ENCODE measurements at places on chromosomes 12 and 14.

- DNase-seq, result no peak
Measured at GRCh38 chr14:44830371-44830770, 131.4 kb downstream of the KLHL28 start.

DNA sequence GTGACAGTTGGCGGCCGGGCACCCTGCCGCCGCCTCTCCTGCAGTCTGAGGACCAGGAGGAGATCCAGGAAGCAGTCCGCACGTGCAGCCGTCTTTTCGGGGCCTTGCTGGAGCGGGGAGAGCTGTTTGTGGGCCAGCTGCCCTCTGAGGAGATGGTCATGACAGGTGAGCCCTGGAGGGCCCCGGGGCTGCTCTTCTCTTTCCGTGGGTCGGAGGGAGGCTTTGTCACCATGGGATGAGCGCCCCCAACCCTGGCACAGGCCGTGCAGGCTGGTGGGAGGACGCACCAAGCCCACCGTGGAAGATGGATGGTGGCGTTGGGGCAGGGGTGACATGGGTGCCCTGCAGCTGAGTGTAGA lies 532 bp downstream of the NOC4L start:
- DNase-seq, result no peak

GRCh38 chr14:96191841-96192462 lies 12.7 kb upstream of the BDKRB2 start:
- peak; percentile 19 for DNase-seq

DNA sequence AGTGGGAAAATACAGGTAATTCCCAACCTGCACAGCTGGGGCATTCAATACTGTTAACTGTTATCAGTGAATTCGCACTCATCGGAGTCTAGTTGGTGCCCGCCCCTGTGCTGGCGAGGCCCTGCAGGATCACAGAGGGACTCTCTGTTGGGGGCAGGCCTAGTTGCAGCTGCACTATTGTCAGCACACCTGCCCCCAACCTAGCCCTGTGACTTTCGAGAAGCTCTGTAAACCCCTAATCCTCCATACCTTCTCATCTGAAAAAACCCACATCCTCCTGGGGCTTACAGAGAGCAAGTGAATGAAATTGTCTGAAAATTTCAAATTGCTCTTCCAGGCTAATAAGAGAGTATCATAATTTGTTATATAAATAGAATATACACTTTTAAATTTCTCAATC lies 132.2 kb upstream of the NUDT4 start:
- DNase-seq, result no peak

- DNase-seq, result no peak
Measured at GRCh38 chr12:2355604-2356003, 302.8 kb downstream of the CACNA1C start.

DNA sequence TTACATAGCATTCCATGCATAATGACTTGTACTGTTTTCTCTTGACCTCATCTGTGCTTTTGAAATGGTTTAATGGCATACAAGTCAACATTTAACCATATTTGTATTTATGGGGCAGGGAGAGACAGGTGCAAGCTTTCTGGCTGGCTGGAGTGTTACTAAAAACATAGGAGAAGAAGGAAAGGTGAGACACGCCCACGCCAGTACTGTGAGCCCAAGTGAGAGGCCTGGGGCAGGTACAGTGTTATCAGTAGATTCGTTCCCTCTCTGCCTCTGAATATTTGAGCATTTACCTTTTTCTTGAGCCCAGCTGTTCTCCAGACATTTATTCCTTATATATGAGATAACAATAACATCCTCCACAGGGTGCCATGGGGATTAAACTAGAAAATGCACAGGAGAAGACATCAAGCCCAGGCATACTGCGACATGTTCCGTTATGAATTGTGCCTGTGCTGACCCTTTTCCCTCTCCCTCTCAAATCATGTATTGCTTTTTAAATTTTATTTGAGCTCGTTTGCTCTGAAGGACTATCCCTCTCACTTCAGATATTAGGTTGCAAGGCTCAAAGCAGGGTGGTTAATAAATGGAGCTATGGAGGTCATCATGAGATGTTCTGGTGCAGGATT lies 34.6 kb upstream of the TUBA1C start:
- DNase-seq, result peak; percentile 84

- DNase-seq, result no peak
Measured at GRCh38 chr12:23564451-23565152, 384.9 kb downstream of the SOX5 start.

DNA sequence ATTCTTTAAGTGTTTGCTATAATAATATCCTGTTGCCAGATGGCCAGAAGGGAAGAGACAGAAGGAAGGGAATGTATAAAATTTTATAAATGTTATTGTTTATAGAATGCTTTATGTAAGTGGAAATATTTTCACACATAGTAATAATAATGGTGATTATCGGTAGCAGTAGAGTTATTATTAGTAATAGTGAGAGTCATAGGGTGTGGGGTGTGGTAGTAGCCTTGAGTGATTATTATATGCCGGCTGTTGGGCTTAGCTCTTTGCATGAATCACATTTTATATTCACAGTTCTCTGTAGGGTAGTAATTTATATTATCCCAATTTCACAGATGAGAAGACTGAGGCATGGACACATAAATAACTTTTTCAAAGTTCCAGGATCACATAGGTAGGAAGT lies 391.4 kb downstream of the C12orf75 start:
- no peak for DNase-seq

GRCh38 chr14:98368916-98369315 lies 903.1 kb downstream of the BCL11B start:
- no peak for DNase-seq

DNA sequence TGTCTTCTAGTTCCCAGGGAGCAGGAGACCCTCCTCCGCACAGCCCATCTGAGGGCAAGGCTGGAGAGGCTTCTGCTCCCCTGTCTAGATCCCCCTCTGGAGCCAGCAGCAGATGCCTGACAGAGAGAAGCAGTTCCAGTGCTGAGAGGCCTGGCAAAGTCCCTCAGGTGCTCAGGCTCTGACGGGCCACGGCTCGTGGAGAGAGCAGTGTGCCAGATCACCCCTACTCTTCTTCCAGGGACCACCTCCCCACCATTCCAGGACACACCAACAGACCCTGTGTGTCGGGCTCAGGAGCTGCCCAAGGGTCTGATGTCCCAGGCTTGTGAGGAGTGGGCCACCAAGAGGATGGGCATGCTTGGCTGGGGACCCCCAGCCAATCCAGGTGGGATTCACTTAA lies 22.5 kb upstream of the C14orf180 start:
- no peak for DNase-seq

DNA sequence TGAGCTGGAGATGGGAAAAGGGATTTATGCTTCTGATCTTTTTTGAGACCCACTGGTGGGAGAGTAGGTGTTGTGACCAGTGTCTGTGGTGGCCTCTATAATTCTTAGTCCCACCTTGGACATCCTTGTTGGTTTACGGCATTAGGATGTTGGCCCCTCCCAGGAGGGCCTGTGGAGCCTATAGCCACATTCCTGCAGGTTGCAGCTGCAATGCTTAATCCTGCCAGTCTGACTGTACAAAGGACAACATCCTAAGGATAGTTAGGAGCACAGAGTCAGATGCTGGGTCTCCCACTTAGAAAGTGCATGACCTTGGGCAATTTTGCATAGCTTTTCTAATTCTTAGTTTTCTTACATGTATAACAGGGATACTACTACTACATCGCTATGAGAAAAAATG lies 150.9 kb upstream of the SLC38A2 start:
- DNase-seq, result no peak

DNA sequence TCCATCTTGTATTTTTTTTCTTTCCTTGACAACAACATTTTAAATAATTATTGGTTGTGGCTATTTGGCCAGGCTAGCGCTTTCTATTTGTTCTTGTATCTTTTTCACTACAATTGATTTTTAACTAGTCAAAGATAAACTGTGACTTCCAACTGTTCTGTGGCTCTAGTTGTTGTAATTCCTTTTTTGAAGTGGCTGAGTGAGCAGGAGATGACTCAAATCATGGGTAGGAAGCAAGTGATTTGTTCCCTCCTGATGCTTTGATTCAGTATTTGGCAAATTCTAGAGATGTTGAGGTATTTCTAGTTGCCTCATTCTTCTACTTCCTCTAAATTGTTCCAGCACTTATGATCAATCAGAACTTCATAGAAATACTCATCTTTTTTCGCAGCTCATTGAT lies 633.5 kb downstream of the RERGL start:
- no peak for DNase-seq

GRCh38 chr12:53960187-53961024 lies 5.7 kb downstream of the HOXC12 start:
- DNase-seq, result no peak

GRCh38 chr12:127606476-127607015 lies 660.4 kb upstream of the TMEM132C start:
- DNase-seq, result no peak

GRCh38 chr12:104643093-104643818 lies 186.5 kb downstream of the CHST11 start:
- DNase-seq, result no peak

GRCh38 chr14:89543425-89543790 lies 126.4 kb upstream of the FOXN3 start:
- DNase-seq, result no peak

- peak; percentile 80 for DNase-seq
Measured at GRCh38 chr12:52434081-52434733, at the start of gene KRT75. KRT75 (minus strand) TSS chr12:52434371; CDS start chr12:52434304, 67 bp downstream.

DNA sequence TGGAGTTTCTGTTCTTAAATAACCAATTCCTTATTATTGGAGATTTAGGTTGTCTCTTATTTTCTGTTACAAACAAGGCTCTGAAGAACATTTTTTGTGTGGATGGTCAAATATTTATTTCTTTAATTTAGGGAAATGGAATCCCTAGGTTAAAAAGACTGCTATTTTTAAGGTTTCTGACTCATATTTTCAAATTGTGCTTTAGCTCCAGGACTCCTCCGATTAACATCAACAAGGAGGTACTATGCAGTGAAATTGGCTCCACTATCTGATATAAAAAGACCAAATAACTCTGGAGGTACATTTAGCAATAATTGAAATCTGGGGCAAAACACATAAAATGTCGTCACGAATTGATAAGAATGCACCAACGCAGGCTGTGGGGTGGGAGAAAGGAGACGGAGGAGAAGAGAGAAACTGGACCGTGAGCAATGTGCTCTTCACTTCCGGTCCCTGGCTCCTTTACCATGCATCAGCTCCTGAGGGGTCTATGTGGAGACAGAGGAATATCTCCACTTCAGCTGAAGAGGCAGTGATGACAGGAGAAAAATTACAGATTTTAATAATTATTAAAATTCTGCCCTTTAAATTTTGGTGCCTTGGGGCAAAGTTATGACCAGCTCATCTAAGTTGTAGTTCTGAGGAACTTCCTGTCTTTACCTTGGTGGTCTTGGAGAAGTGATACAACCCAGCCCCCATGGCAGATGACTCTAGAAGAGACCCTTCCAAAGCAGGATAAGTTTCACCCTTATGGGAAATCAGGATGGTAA lies 90.2 kb upstream of the BTG1 start:
- no peak for DNase-seq

DNA sequence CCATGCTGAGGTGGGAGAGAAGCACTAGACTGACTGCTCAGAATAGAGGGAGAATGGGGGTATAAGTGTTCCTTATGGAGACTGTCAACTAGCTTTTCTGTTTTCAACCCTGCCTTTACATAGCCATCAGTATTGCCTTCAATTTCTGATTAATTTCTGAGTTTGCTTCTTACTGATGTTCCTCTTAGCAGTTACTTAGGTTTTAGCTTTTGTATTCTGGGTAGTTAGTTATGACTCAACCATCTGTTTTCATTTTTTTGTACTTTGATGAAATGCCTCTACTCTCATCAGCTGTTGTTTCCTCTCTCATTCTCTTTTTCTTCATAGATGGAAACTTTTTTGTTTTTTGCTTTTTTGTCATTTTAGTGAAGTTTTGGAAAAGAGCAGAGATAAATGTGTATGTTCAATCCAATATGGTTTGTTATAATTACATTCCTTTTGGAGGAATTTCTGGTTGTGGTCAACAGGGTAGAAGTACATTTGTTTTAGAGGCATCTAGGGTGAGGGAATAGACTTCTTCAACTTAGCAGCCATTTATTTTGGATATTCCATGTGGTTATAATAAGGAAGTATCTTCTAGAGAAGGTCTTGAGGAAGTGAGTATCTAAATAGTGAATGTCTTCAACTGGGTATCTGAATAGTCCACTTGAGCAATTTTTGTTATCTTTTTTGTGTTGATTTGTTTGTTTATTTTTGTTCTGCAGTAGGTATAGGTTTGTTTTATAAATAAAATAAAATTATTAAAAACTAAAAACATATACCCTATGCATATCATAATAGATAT lies 29.6 kb downstream of the PMCH start:
- no peak for DNase-seq

- no peak for DNase-seq
Measured at GRCh38 chr12:1351926-1352325, 242.5 kb downstream of the FBXL14 start.

DNA sequence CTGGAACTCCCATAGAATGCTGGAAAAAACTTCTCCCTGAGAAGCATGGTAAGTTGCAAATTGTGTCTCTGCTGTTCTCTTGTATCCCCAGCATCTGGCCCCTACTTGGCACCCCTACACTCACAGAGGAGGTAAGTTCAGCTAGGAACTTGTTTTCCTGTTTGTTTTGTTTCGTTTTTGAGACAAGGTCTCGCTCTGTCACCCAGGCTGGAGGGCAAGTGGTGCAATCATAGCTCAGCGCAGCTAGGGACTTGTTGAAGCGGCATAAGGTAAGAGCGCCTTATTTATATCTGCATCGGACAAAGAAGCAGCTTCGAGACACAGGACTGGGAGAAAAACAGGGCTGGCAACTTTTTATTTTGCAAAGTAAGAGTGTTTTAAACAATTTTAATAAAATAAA lies 18.5 kb upstream of the ANO2 start:
- DNase-seq, result no peak

GRCh38 chr14:93017898-93018297 lies 94.9 kb downstream of the CHGA start:
- no peak for DNase-seq

DNA sequence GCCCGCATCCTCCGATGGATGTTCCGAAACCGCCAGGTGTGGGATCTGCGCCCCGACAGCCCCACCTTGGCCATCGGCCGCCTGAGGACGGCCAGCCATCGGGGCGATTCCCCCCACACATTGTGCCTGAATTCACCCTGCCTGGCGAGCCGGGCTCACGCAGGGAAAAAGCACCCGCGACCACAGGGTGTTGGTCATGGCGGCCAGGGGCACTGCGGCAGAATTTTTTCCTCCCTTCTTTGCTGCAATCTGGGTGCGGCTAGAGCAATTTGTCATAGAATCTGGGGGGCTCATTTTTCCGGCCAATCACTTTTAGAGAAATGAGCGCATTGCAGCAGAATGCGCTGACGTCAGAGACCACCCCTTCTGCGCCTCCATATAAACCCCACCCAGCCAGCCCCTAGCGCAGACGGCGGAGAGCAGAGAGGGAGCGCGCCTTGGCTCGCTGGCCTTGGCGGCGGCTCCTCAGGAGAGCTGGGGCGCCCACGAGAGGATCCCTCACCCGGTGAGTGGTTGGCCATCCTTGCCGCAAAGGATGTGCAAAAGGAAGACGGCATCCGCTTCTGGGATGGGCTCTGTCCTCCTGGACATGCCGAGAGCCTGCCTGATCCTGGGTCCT lies at the start of gene MEG3:
Gene MEG3 (plus strand): TSS at position 406 of the 619 bp plus-strand sequence.
- no peak for DNase-seq

- no peak for DNase-seq
Measured at GRCh38 chr14:99792551-99793212, 531 bp upstream of the EML1 start.
